Muscle of leg (tissue), 16 donors: ENCODE measurements at places on chromosomes 2 and 18.
A peak's percentile ranks its signal among the peaks of the same experiment; 100 is the strongest.

DNA sequence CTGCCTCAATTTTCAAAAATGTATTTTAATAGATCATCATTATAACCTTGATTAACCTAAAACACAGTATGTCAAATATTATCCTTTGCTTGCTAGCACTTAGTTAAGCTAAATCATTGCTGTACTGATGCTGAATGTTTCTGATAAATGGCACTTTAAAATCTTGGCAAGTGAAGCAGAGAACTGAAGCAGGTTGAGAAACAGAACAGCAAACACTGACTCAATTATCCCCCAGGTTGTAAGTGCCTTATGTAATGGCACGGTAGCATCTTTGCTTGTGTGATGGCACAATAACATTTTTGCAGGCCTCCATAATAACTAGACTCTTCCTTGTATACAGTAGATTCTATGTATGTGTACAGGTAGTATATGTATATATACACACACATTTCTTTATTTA, 33.8 kb downstream of the ARHGAP15 start:
- DNase-seq = no peak

- DNase-seq = no peak
These were observed 140.0 kb upstream of the ST6GAL2 start for GRCh38 chr2:107025869-107026380.

DNA sequence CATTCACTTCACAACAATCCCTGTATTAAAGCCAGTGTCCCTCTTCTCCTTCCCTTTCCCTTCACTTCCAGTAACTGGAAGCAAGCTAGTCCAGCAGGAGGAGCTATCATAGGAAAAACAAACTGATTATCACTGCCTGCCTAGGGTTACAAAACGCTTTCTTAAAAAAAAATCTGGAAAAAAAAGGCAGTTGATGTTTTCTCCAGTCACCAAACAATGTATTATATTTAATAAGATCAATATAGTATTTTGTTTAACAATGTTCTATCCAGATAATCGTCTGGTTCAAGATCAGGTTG, 78.8 kb upstream of the ITGB6 start:
- DNase-seq = peak; percentile 75

- DNase-seq = no peak
These were observed 144.7 kb upstream of the CTNNA2 start for GRCh38 chr2:79368116-79368630.
